EH (cell line): ENCODE measurements at places on chromosomes 3 and 15.

GRCh38 chr3:40137591-40138295 is 171.8 kb upstream of the EIF1B start:
- DNase-seq = peak; percentile 59

DNA sequence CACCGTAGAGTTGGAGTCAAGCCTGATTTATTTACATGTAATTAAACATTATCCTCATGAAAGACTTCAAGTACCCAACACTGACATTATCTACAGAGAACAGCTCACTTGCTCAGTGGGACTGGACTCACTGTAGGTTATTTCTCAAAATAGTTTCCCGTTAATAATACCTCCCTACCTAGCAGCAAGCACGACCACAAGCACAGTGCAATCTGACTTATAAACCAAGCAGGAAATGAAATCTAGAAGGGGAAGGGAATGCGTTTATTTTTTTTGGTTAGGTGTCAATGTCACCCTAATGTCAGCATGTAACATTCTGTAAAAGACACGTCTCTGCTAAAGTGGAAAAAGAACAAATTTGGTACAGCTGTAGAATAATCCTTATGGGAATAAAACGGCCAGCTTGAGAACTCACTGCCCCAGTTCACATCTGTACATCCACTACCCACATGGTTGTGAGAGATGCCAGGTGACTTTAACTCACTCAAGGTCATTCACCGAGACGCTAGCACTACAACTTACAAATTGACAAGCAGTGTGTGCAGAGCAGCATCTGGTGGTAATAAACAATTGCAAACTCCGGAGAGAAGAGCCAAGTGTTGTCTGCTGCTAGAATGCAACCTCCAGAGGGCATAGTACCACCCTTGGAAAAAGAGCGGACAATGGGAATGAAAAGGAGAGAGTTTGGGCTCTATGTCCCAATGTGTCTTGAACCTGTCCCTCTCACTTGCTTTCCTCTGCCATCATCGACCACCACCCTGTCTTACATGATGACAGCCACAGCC is 242.5 kb downstream of the CADPS start:
- DNase-seq = peak; percentile 7

DNA sequence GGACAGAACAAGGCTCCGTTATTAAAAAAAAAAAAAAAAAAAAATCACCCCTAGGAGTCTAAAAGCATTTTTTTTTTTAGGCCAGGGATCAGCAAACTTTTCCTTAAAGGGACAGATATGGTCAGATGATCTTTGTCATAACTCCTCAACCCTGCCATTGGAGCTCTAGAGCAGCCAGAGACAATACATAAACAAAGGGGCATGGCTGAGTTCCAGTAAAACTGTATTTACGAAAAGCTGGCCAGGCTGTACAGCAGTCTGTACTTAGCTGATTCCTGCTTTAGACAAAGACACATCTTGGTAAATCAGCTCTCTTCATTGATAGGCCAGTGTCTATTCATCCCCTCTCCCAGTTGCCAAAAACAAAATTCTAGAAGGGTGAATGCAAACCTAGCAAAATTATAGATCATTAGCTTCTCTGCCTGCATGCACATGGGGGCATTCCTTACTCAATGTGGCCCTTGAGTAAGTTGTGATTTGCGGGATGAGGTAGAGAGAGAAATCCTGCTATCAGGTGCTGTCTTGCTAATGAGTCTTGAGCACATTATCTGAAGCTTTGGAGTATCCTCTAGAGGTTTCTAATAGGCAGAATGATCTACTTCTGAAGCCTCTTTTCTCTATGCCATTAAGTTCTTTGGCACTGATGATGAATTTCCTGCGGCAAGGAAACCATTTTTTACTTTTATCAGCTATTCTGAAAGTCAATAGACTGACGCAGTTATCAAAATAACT is 35.2 kb downstream of the SENP8 start:
- DNase-seq = no peak

- peak; percentile 44 for DNase-seq
These were observed 1.6 kb upstream of the DALRD3 start for GRCh38 chr3:49019941-49020329.

DNA sequence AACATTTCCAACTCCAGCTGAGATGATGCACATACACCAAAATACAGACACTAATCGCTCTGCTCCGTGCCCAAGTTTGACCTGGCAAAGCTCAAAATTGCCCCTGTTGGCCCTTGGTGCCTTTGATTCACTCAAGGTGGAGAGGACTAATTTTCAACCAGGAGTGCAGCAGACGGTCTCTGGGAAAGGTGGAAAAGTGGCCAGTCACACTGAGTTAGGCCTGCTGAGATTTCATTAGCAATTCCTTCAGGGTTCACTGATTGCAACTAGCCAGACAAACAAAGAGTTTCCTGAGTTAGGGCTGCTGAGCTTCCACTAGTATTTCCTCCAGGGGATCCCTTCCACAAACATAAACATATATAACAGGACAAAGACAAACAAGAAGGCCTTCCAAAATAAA is 28.7 kb upstream of the LHFPL4 start:
- DNase-seq = no peak

- DNase-seq = no peak
These were observed 98.2 kb downstream of the TMEM108 start for GRCh38 chr3:133136114-133137041.

GRCh38 chr15:50697109-50697797 is 10.7 kb upstream of the TRPM7 start:
- DNase-seq = peak; percentile 45

DNA sequence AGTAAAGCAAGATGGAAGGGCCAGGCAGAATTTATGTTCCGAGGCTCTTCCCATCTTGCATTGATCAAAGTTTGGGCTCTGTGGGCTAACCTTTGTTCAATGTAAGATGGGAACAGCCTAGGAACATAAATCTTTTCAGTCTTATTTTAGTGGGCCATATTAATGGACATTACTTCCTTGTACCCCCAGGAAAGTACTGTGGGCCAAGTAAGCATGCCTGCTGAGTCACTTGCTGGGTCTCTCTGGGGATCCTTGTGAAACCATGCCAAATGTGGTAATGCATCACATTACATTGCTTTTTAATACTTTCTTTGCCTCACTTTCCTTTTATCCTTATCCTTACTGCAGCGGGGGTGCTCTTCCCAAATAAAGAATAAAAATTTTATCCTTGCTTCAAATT is 349.5 kb upstream of the POU1F1 start:
- DNase-seq = no peak

DNA sequence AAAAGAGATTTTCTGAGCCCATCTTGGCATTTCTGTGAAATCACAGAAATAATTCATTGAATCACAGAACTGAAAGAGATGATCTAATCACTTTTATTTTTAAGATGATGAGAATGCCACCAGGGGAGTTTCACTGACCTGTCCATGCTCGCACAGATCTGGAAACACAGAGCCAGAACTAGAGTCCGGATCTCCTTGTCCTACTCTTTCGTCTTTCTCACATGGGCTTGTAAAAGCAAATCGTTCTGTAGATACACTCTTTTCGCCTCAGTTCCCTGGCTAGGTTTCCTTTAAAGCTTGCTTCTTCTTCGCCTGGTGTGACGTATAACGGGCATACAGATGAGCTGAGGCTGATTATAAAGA is 122.5 kb upstream of the SPRED1 start:
- no peak for DNase-seq

DNA sequence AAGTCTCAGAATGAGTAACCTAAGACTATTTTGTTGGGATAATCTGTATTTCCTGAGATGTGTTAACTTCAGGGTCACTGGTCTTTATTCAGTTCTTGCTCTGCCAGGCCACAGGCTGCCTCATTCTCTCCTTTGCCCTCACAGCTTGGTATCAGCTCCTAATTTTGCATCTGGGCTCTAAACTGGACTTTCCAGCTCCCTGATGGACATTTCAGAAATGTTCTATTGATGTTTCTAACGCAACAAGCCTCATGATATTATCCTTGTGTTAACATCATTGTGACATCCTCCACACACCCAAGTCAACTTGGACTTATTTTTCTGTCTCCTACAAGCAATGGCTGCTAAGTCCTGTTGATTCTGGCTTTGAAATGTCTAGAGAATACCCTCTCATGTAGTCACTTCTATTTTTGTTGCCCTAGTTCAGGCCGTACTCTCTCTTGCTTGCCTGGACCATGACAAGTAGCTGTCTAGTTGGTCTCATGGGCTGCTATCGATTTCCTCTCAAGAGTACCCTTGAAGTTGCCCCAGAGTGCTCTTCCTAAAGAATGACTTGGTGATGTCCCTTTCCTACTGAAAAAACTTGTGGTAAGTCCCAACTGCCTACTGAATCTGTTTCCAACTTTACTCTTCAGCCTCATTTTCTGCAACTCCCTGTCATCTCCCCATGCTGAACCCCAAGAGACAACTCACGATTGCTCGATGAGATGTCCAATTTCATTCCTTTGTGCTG is 52.7 kb downstream of the CHST2 start:
- no peak for DNase-seq

GRCh38 chr3:62824965-62825592 is 50.1 kb downstream of the CADPS start:
- no peak for DNase-seq

DNA sequence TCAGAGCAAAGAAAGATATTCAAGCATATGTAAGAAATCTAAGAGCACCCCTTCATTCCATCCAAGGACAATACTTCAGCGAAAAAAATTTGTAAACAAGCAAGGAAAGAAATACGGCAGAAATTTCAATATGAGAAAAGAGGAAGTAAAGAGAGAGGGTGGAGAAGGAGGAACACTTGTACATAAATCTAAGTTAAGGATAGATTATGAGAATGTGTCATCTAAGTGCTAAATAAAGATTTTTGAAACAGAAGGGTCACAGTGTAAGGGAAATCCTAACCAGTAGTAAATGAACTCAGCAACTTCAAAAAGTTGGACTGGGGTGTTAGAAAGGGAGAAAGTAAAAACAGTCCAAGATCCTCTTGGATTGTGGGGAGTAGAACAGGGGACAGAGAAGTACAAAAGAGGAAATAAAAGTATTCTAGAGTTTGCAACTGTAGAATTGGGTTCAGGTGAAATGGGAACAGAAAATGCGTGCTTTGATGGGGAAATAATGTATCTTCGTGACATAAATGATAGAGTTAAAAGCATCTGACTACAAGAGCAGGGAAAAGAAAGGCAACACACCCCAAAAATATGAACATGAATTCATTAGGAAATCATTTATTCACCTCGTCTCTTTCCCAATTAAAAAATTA is 68.5 kb upstream of the ATP13A5 start:
- DNase-seq = no peak

DNA sequence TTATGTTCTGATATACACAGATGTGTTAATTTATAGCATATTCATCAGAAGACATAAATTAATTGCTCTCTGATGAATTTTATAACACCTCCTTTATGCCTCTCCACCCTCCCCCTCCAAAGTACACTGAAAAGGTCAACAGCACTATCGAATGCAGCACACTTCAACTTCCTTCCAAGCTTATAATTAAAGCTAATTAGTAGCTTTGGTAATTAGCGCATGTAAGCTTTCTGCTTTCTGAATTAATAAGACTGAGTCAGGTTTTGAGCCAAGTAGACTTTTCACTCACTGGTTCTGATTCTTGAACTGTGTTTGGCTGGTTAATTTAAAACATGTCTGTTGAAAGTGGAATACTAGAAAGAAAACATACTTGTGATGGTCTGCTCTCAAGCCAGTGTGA is 760.8 kb upstream of the CFAP20DC start:
- no peak for DNase-seq

- no peak for DNase-seq
These were observed 40.4 kb downstream of the EBLN2 start for GRCh38 chr3:73101881-73102280.

- DNase-seq = peak; percentile 90
These were observed 68.7 kb downstream of the CHRD start for GRCh38 chr3:184448321-184449160.

DNA sequence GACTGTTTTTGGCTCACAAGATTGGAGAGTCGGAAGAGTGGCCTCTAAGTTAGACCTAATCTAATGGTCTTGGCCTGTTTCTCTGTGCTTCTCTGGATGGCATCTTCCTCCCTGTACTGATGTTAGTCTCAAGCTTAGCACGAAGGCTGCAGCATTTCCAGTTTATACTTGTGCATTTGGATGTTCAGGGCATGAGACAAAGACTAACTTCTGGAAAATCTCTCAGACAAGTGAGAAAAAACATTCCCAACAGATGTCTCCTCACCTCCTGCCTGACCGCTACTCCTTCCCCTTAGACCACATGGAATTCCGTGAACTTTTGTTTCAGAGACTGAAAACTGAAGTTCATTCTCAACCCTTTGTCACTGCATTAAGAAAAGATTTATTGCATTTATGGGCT is 410.8 kb upstream of the MCTP2 start:
- DNase-seq = no peak

- DNase-seq = no peak
These were observed 32.3 kb upstream of the NR2F2 start for GRCh38 chr15:96298217-96298616.

GRCh38 chr3:20772869-20773268 is 586.9 kb upstream of the SGO1 start:
- no peak for DNase-seq

GRCh38 chr3:64260431-64260830 is 35.2 kb upstream of the PRICKLE2 start:
- peak; percentile 32 for DNase-seq

GRCh38 chr15:48595981-48596380 is 49.5 kb downstream of the FBN1 start:
- no peak for DNase-seq

GRCh38 chr3:126751611-126752302 is 47.7 kb downstream of the CHCHD6 start:
- no peak for DNase-seq
